ENCODE measurements at places on chromosomes 2 and 18.
A peak's percentile ranks its signal among the peaks of the same experiment; 100 is the strongest.

DNA sequence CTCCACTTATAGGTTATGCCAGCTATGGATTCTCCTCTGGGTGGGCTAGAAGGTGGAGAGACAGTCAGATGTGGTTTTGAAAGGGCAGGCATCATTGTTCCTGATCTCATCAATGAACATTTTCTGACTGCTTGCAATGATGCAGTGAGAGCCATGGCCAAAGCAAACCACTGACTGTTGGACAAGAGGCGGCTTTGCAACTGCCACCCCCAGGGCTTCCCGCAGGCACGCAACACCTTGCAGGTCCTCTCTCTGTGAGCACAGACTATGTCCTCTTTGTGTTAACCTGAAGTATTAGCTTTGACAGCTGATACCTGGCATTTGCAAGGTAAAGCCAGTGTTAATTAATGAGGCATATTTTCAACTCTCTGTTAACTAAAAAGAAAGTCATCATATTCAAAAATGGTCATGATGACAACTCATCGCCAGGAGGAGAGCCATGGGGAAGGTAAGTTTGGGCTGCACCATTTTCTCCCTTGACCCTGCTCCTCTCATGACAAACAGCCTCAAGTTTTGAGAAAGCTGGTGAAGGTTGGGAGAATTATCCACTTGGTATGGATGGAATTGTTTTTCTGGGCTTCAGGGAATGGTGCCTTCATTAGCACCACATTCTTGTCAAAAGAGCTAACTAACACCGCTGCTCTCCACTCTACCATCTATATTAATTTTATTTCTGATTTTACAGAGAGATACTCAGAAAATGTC, 14.9 kb upstream of the FAM124B start:
- no peak for DNase-seq

- peak; percentile 97 for DNase-seq
These were observed 236.1 kb downstream of the CDH20 start for GRCh38 chr18:61569176-61569892.

- DNase-seq = no peak
These were observed 68.2 kb downstream of the TMEM17 start for GRCh38 chr2:62437785-62438184.

GRCh38 chr2:132670496-132671150, 618 bp upstream of the LYPD1 start:
- DNase-seq = no peak

- peak; percentile 85 for DNase-seq
These were observed 23.0 kb downstream of the BIN1 start for GRCh38 chr2:127083819-127084503.

- no peak for DNase-seq
These were observed 95.1 kb downstream of the AFF3 start for GRCh38 chr2:100046961-100047947.

- DNase-seq = no peak
These were observed 25.8 kb downstream of the MYO5B start for GRCh38 chr18:50169149-50169548.

DNA sequence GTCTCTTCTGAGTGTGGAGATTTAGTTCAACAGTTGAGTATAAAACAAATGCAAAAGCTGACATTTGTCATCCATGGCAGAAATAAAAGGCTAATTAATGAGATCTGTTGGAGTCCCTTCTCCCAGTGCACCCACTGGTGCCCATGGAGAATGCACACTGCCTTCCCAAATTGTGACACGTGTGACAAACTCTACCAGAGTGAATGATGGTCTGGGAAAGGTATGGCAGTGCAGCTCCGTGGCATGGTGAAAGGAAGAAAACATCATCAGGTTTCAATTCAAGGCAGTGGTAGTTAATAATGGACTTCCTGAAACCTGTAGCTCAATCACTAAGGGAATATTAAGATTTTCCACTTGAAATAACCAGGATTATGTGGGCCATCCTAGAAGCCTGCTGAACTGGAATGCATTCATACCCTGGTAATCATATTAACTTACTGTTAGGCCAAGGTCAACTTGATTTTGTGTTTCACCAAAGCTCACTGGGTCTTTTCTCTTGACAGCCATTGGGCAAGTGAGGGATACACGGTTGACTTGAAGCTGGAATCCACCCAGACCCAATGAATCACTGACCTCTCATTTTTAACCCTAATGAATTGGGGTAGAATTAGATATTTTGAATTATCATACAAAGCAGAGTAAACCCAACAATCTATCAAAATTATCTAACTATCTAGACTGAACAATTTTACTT, 167.6 kb downstream of the AFF3 start:
- no peak for DNase-seq

DNA sequence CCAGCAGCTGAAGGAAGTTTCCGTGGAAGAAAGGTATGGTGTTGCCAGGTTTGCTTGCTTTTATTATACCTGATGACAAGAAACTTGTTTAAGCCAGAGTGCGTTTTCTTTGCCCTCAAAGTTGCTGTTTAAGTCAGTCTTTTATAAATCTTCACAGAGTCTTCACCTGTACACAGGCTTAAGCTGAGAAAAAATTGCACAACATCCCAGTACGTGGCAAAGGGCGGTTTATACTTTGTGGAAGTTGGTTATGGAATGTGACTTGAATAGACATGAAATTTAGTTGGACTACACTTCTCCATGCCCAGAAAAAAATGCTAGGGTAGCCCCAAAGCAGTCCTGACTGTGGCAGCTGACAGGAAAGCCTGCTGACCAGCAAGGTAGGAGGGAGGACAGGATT, 121.5 kb downstream of the RTN4 start:
- no peak for DNase-seq

- no peak for DNase-seq
These were observed 1184.9 kb upstream of the ACVR2A start for GRCh38 chr2:146659976-146660375.

GRCh38 chr2:157178874-157179273, 78.6 kb upstream of the GALNT5 start:
- DNase-seq = no peak

GRCh38 chr18:78390348-78390951, 589.2 kb upstream of the SALL3 start:
- no peak for DNase-seq

- DNase-seq = no peak
These were observed 240.7 kb downstream of the LPIN1 start for GRCh38 chr2:11987151-11987550.
